CD14-positive monocyte (primary cell): ENCODE measurements at places on chromosomes 11 and 22. TPM values are rescaled to one million over a fixed set of nuclear protein-coding genes. Genes with fewer than 3 reads are reported as not detected.

DNA sequence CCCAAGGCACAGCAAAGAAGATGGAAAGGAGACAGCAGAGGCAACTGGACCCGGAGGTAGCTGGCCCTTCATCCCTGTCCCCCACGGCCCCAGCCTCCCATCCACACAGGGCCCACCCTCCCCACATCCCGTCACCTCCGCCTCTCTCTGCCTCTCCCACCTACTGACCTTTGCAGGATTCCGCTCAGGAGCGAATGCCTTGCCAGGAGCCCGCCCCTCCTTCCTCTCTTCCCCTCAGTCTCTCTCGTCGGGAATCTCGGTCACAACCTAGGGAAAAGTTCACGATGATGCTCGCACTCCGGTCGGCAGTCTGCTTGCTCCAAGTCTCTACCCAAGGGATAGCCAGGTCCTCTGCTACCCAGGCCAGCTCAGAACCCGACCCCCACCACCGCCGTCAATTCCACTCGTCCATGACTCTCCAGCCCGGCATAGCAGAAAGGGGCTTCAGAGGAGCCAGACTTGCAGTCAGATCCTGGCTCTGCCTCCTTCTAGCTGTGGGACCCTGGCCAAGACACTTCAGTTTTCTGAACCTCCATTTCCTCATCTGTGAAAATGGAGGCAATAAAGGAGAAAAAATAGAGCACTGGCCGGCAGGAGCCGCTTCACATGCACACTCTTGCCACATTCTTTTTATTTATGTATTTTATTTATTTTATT is 10.2 kb downstream of the AHNAK start:
- no peak for DNase-seq

GRCh38 chr11:9276571-9276970 is 11.4 kb upstream of the DENND5A start:
- DNase-seq = no peak

DNA sequence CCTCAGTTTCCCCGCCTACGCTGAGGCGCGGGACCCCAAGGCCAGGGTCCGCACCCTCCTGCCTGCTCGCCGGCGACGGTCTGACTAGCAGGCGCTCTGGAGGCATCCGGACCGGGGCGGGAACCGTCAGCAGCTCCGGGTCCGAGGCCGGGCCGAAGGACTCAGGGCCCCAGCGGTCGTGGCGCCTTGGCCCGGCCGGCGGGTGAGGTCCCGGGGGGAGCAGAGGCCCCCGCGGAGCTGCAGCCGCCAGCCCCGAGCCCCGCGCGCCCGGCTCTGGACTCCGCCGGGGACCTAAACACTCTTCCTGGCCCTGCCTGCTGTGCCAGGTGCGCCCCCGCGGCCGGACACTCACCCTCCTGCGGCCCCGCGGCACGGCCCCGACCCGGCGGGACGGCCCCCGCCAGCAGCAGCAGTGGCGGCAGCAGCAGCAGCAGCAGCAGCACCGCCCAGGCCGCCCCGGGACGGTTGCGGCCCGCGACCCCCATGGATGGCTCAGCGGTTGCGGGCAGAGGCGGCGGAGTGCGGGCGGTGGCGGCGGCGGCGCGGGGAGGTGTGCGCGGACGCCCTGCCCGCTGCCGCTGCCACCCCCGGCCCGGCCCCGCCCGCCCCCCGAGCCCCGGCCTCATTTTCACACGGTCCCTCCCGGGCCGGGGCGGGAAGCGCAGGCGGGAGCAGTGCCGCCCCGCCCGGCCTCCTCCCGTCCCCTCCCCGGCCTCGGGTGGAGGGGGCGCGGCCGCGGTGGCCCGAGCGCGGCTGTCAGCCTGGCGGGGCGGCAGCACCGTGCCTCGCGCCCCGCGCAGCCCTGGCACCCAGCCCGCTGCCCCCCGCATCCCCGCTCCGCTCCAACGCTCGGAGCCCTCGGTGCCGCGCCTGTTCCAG is at the start of gene SCUBE2:
TSS of gene SCUBE2 (minus strand) at position 556 of the 879 bp plus-strand sequence. CDS start at position 485, 71 bp downstream.
- DNase-seq = no peak

DNA sequence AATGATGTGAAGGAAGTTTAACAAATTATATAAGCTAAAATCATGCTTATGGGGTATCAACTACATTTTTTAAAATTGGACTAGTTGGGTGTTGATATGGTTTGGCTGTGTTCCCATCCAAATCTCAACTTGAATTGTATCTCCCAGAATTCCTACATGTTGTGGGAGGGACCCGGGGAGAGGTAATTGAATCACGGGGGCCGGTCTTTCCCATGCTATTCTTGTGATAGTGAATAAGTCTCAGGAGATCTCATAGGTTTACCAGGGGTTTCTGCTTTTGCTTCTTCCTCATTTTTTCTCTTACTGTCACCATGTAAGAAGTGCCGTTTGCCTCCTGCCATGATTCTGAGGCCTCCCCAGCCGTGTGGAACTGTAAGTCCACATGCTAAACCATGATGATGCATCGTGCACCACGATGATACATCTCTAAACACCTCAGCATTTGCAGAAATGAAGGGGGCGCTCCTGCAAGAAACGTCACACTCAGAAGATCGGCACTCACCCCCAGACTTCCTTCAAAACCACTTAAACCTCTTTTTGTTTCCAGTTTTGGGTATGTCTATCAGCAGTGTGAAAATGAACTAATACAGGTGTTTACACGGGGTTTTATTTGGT is 340.0 kb downstream of the SHANK2 start:
- no peak for DNase-seq

- DNase-seq = no peak
These were observed 12.7 kb downstream of the TRMU start for GRCh38 chr22:46348099-46348695.

DNA sequence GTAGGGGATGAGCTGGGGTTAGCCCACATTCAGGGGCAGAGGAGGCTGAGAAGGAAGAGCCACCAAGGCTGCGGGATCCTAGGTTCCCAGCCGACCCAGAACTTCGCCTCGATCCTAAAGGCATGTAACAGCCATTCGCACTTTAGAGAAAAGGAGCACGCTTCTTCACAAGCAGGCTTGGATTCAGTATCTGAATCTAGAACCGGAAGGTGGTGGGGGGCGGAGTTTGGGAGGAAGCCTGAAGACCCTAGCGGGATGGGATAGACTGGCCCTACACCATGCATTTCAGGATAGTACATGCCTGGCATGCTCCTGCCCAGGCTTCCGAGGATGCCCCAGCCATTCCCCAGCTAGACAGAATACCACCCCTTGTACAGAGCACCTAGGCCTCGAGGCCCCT is 4.4 kb downstream of the SCARF2 start:
- no peak for DNase-seq

DNA sequence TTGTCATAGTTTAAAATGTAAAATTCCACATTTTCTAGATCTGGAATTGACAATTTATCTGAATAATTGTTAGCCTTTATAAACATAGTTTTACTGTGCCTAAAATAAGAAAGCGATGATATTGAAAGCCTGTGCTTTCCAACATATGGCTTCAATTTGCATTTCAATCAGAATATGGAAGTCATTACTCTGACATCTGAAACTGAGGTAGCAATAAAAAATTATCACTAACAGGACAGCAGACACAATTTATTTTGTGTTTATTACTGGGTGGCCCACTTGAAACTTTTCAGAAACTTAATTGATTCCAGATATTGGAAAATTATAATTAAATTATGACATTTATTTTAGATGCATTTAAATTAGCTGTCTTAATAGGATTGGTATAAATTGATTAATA is 78.5 kb downstream of the TMEM135 start:
- no peak for DNase-seq

GRCh38 chr22:41445129-41446056 is 1.2 kb downstream of the TOB2 start:
- DNase-seq = no peak

GRCh38 chr11:78791254-78791653 is 216.6 kb upstream of the NARS2 start:
- peak; percentile 50 for DNase-seq

DNA sequence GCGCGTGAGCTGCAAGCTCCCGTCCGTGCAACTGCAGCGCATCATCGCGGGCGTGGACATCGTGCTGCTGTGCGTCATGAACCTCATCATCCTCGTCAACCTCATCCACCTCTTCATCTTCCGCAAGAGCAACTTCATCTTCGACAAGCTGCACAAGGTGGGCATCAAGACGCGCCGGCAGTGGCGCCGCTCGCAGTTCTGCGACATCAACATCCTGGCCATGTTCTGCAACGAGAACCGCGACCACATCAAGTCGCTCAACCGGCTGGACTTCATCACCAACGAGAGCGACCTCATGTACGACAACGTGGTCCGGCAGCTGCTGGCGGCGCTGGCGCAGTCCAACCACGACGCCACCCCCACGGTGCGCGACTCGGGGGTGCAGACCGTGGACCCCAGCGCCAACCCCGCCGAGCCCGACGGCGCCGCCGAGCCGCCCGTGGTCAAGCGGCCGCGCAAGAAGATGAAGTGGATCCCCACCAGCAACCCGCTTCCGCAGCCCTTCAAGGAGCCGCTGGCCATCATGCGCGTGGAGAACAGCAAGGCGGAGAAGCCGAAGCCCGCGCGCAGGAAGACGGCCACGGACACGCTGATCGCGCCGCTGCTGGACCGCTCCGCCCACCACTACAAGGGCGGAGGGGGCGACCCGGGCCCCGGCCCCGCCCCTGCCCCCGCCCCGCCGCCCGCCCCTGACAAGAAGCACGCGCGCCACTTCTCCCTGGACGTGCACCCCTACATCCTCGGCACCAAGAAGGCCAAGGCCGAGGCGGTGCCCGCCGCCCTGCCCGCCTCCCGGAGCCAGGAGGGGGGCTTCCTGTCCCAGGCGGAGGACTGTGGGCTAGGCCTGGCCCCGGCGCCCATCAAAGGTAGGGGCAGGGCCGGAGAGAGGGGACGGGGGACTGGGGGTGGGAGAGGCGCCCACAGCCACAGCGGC is 7.3 kb downstream of the PANX2 start:
- no peak for DNase-seq

- DNase-seq = no peak
These were observed 253.3 kb downstream of the KIRREL3 start for GRCh38 chr11:126747315-126747714.

- DNase-seq = no peak
These were observed 311.4 kb downstream of the DYNC2H1 start for GRCh38 chr11:103420593-103420992.

The PKP3 gene
- polyA plus RNA-seq = not detected

The OR51B2 gene
- polyA plus RNA-seq = not detected

The TMPRSS13 gene
- 2.3 and 2.4 TPM in 2 replicates for polyA plus RNA-seq

The SPI1 gene
- polyA plus RNA-seq = 156 TPM

The SYT7 gene
- polyA plus RNA-seq = not detected
